ENCODE measurements at places on chromosomes 1 and 21.

DNA sequence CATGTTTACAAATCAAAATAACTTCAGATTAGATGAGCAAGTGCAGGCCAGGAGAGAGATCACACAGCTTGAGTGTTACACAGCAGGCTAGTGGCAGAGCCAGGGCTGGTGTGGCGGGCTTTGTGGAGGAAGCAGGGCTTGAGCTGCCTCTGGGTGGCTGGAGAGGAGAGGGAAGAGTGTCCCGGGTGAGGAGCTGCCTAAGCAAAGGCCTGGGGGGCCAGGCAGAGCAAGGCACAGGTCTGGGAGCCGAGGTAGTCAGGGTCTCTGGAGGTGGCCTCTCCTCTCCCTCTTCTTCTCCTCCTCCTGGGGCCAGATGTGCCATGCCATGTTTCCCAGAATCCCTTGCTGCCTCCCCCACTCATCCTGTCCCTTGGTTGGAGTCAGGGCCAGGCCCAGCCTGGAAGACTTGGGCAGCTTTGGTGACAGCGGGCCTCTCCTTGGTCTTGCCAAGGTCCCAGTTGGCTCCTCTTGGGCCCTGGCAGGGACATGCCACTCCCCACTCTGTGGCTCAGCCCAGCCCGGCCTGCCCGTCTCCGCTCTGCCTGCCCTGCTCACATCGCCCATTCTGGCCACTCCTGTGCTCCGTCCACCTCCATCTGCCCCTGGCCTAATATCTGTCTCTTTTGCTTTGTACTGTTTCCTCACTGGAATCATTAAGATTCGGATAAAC, 70.3 kb downstream of the PTPRU start:
- no peak for DNase-seq

GRCh38 chr1:30144831-30145230, 578.6 kb downstream of the MATN1 start:
- DNase-seq = no peak

DNA sequence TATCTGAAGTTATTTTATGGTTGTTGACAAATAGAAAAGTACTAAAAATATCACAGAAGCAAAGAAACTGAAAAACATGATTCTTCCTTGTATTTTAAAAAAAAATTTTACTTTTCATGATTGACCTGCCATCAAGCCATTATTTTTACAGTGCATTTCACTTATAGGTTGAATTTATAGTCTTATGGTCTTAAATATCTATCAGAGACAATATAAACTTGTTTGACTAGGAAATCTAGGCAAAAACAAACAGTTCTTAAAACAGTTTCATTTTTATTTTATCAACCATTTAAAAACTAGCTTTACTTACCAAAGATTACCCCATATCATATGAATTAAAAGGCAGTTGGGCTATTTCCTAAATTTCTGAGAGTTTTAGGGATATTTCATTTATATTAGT, 59.2 kb downstream of the SLC16A1 start:
- no peak for DNase-seq

DNA sequence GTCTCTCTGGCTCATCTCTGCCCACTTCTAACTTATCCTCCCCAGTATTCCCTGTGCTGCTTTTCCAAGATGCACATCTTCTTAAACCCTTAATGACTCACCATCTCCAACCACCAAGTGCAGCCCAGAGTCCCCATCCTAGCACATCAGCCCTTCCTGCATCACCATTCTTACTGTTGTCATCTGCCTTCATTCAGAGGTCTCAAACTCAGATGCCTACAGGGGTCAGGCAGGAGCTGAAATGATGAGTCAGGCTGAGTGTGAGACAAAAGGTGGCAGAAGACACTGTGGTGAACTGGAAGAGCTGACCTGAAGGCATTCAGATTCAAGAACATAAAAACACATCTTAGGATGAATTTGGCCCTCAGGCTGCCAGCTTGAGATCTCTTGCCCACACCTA, 34.6 kb downstream of the OLFML2B start:
- DNase-seq = no peak

DNA sequence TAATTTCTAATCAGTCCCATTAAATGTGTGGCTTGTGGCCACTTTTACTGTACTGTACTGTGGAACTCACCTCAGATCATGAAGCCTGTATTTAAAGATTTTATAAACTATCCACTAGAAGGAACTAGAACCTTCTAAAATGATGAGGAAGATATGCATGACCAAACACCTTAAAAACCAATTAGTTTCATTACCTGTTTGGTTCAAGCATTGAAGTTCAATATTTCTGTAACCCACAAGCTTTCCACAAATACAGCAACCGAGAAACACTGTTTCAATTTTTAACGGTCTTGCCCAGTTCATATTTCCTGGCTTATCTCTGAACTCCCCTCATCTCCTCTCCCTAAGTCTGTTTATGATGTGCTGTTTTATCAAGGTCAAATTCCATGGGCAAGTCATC, 264.3 kb upstream of the PLD5 start:
- DNase-seq = no peak

DNA sequence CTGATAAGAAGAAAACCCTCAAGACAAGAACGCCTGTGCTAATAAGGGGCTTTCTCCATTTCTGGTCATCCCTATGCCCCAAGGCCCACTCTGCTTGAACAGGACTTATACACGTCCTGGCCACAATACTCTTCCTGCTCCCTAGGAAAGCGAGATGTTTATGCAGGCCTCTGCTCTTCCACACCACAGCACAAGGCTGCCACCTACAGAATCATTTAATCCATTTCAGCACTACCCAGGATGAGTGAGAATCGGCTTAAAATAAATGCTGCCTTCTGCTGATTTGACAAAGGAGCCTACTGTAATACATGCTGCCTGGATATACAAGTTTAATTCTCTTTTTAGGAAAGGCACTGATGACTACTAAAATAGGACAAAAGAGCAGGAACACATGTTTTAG, 29.4 kb downstream of the FRRS1 start:
- no peak for DNase-seq

DNA sequence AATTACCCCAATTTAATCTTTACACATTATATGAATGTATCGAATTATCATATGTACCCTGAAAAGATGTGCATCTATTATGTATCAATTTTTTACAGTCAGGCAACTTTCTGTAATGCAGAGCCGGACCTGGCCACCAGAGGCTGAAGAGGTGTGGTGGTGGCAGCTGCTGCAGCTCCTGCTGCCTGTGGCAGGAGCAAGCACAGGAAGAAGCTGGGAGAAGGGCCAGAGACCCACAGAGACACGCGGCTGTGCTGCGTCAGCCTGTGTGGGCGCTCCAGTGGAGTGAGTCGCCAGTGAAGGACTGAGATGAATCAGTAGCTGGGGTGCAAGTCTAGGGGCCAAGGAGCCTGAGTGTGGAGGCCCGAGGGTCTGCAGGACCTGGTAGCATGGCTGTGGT, 74.3 kb upstream of the COG2 start:
- DNase-seq = no peak

GRCh38 chr1:212984522-212985291, 31.0 kb downstream of the ANGEL2 start:
- no peak for DNase-seq

GRCh38 chr21:42291003-42291750, 24.0 kb downstream of the TFF3 start:
- DNase-seq = no peak

GRCh38 chr1:204079608-204079999, 6.7 kb downstream of the SOX13 start:
- DNase-seq = no peak

- no peak for DNase-seq
Observed at GRCh38 chr1:15459771-15460707, 3.5 kb downstream of the CELA2A start.

- DNase-seq = no peak
Observed at GRCh38 chr1:147334292-147334691, 91.8 kb downstream of the CHD1L start.

DNA sequence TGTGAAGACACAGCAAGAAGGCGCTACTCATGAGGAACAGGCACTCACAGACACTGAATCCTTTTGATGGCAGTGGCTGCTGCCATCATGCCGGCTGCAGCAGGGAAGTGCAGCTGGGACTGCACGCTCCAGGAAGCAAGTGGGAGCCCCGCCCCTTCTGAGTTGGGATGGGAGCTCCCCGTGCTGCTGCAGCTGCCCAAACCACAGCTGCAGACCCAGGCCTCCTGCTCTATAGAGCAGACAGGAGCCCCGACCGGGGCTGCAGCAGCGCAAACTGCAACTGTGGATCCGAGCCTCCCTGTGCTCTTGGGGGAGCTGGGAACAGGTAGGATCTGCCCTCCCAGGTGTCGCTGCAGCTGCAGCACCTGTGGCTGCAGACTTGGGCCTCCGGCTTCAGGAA, 65.2 kb upstream of the MARK1 start:
- no peak for DNase-seq

DNA sequence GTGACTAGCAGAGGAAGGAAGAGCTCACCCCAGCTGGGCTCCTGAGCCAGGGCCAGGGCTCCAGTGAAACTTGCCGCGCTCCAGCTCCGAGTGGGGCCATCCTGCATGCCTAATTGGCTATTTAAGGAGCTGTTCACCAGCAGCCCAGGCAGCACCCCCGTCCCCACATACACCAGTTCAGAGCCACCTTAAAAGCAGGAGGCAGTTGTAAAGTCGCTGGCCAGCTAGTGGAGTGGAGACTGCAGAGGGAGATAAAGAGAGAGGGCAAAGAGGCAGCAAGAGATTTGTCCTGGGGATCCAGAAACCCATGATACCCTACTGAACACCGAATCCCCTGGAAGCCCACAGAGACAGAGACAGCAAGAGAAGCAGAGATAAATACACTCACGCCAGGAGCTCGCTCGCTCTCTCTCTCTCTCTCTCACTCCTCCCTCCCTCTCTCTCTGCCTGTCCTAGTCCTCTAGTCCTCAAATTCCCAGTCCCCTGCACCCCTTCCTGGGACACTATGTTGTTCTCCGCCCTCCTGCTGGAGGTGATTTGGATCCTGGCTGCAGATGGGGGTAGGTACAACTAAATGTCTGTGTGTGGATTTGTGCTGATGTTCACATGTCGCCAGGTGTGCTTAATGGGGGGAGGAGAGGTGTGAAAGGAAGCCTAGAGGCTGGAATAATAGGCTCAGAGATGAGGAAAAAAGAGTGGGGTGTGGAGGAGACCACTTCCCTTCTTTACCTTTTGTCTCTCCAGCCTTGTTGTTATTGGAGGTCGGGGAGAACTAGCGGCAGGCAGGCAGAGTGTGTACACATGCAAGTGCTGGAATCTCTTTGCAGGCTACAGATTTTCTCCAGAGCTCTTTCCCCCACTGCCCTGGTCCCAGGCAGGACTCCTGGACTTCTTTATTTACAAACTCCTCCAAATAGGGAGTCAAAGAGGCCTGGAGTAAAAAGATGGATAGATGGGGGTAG, at the start of gene CA14:
TSS of gene CA14 (plus strand) at position 151 of the 962 bp plus-strand sequence. CDS start at position 506, 355 bp downstream.
- no peak for DNase-seq

DNA sequence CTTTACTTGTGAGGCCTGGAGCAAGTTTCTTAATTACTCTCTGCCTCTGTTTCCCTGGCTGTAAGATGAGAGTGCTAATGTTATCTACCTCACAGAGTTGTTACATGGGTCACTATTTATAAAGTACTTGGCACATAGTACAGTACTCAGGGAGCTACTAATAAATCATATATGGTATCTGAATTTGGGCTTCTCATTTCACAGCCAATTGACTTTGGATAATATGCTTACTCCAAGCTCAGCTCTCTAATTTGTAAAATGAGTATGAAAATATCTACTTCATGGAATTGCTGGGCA, 108.5 kb upstream of the HOOK1 start:
- DNase-seq = no peak

DNA sequence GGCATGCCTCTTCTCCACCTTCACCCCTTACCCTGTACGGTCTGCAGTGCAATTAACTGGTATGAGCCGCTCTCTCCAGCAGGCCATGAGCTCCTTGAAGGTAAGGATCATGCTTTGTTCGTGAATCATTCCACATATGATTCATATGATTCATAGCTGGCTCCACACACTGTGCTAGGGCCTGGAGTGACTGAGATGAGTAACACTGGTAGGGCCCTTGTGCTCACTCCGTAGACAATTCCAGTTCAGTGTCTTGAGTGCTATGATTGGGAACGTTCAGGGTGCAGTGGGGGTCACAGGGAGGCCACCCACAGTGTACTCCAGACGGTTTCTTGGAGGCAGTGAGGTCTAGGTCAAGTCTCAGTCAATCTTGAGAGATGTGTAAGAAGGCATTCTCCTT, 239.8 kb downstream of the LMX1A start:
- DNase-seq = no peak

DNA sequence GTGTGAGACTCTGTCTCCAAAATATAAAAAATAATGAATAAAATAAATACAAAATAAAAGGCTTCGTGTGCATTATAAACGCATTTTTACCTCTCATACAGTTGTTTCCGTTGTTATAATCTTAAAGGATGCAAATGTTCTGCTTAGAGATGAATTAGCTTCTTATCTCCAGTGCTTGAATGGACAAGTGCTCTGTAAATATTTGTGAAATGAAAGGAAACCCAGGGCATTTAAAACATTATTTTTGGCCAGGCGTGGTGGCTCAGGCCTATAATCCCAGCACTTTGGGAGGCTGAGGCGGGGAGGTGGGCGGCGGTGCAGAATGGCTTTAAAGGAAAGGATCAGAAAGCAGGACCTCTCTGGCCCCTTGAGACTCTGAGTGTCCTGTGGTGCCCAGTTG, 94.5 kb downstream of the HUNK start:
- no peak for DNase-seq

- no peak for DNase-seq
Observed at GRCh38 chr1:175219774-175220173, 27.2 kb upstream of the KIAA0040 start.

- no peak for DNase-seq
Observed at GRCh38 chr1:61487801-61488200, 237.1 kb downstream of the TM2D1 start.

GRCh38 chr1:231808990-231809389, 182.4 kb downstream of the DISC1 start:
- DNase-seq = no peak

- no peak for DNase-seq
Observed at GRCh38 chr1:58456470-58456869, 90.1 kb downstream of the OMA1 start.

GRCh38 chr1:59514061-59514909, 217.4 kb downstream of the FGGY start:
- no peak for DNase-seq

GRCh38 chr1:158813164-158813563, 18.0 kb upstream of the MNDA start:
- DNase-seq = no peak

GRCh38 chr1:51916587-51917405, 38.3 kb upstream of the NRDC start:
- DNase-seq = no peak

- DNase-seq = no peak
Observed at GRCh38 chr21:39888848-39889247, 21.6 kb downstream of the PCP4 start.

Measured in central memory CD4-positive, alpha-beta T cell (primary cell).